Neural crest cell (in vitro differentiated cells): ENCODE measurements at places on chromosomes 11 and 22.

DNA sequence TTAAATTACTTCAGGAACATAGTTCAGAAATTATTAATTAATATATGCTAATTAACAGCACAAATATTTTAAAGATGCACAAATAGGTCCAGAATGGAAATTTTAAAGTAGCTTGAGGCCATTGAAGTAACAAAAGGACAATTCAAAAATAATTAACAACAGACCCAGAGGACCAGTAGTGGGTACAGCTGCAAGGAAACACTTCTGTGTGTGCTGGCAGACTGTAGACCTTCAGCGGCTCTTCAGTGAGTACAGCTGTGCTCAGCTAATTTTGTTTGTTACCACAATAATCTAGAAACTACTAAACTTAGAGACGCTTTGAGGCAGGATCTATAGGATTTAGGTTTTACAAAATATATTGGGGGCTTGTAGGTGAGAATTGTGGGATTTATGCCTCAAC is 103.8 kb downstream of the GRIA4 start:
- DNase-seq, result no peak

GRCh38 chr11:18775492-18776292 is 15.9 kb downstream of the PTPN5 start:
- peak; percentile 87 for DNase-seq

DNA sequence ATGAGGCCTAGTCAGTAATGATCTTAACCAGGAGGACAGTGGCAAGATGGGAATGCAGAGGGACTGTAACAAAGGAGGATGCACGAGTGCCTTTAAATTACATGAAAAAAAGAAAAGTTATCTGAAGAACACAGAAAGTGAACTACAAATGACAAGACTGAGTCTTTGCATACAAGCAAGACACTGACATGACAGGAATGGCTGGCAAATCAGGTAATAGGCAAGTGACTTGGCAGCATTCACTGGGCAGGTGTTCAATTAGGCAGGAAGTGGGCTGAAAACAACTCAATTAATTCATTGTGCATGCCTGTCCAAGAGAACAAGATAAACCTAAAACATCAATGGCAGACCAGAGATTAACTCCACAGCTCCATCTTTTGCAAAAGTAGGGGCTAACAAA is 24.0 kb downstream of the SMCO4 start:
- DNase-seq, result no peak

- DNase-seq, result no peak
Measured at GRCh38 chr22:49536571-49537131, 291.0 kb downstream of the BRD1 start.

DNA sequence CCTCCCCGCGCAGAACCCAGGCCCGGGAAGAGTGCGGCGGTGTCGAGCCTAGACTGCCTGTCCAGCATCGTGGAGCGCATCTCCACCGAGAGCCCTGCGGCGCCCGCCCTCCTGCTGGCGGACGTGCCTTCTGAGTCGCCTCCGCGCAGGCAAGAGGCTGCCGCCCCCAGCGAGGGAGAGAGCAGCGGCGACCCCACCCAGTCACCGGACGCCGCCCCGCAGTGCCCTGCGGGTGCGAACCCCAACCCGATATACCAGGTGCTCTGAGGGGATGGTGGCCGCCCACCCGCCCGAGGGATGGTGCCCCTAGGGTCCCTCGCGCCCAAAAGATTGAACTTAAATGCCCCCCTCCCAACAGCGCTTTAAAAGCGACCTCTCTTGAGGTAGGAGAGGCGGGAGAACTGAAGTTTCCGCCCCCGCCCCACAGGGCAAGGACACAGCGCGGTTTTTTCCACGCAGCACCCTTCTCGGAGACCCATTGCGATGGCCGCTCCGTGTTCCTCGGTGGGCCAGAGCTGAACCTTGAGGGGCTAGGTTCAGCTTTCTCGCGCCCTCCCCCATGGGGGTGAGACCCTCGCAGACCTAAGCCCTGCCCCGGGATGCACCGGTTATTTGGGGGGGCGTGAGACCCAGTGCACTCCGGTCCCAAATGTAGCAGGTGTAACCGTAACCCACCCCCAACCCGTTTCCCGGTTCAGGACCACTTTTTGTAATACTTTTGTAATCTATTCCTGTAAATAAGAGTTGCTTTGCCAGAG is 2.0 kb downstream of the MYOD1 start:
- DNase-seq, result no peak

DNA sequence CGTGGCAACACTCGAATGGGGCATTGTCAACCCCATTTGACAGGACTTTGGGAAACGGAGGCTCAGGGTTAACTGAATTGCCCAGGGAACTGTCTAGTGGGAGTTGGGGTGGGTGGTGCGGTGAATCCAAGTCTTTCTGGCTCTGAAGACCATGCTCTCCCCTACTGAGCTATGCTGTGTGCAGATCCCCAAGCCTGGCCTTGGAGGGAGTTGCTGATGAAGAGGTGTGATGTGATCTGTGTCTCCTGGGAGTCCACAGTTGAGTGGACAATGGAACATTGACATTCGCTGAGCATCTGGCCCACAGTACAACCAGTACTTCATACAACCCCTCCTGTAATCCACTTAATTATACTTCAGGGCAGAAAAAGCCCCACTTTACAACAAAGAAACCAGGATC is 172.2 kb downstream of the ST3GAL4 start:
- no peak for DNase-seq
